ENCODE measurements at places on chromosomes 6 and 20.
A peak's percentile ranks its signal among the peaks of the same experiment; 100 is the strongest.

DNA sequence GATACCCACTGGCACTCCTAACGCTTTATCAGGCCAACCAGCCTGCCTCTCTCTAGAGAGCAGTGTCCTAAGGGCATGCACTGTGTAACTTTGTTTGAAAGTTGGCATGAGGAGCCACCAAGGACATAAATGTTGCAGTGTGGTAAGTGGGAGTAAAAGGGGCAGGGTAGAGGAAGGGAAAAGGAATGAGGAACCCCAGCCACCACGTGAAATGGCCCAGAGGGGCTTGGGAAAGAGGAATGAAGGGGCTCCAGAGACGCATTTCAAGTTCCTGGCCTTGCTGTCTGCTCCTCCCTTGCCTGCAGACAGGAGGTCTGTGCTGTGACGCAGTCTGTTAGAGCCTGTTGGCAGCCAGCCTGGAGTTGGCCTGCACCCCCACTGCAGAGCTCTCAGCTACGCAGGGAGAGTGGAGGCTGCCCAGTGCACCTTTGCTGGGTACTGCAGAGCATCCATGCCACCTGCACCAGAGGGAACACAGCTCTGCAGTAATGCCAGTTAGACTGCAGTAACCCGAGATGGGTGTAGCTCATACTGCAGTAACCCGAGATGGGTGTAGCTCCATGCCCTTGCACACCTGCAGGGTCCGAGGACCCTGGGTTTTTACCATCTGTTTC is 86.8 kb upstream of the SNAP25 start:
- DNase-seq = peak; percentile 61

DNA sequence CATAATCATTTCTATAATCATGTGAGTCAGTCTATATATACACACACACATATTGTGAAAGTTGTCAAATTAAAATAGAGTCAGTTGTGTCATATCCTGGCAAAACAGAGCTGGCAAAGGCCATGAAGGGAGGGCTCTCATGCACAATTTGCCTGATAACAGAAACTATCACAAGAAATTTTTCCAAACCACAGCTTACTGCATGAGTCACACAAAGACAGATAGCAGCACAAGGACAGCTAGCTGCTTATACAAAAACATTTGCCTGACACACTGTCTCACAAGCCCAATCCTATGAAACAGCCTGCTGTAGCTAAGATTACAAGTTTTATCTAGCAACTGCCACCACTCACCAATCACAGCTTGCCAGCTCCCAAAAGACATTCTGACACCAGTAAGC is 848.5 kb upstream of the MAN1A1 start:
- no peak for DNase-seq

- DNase-seq = no peak
These were observed 32.4 kb downstream of the MDGA1 start for GRCh38 chr6:37665304-37665703.

DNA sequence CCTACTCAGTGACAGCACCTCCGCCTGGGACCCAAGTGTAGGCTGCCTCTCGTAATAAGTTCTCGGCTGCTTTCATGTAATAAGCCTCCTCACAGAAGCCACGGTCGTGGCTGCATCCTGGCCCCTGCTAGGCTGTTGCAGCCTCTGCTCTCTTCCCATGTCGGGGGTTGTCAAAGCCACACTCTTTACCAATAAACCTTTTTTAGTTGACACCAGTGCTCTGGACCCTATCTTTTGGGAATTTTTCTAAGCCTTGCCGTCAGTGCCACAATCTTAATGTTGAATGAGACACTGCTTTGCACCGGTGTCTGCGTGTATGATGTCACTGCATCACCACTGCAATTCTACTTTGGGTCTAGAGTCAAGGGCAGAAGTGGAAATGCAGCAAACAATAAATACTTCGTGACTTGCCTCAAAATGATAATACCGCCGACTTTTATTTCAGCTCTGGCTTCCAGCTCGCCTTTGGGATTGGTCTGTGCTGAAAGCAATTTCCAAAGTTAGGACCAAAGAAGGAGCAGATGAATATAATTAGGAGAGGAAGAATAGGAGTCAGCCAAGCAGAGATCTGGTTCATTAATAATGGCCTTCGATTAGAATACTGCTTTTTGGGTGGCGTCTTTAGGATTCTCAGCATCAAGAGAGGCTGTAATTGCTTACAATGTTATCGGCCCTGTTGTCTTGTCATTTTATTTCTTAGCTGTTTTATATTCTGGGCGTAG is 57.6 kb upstream of the CCN6 start:
- DNase-seq = no peak

DNA sequence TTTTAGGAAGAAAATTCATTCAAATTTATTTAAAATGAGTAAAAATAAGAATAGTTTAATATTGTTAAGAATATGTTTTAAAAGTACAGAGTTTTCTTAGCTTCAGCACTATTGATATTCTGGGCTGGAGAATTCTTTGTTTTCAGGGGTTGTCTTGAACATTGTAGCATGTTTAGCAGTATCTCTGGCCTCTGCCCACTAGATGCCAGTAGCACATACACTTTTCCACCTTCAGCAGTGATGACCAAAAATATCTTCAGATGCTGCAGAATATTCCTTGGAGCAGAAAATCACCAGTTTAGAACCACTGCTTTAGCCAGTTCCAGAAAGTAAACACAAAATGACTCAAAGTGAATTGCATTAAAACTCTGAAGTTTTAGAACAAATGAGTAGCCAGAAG is 19.4 kb upstream of the SDHAF4 start:
- no peak for DNase-seq

GRCh38 chr20:22575087-22575721 is 9.2 kb downstream of the FOXA2 start:
- no peak for DNase-seq

DNA sequence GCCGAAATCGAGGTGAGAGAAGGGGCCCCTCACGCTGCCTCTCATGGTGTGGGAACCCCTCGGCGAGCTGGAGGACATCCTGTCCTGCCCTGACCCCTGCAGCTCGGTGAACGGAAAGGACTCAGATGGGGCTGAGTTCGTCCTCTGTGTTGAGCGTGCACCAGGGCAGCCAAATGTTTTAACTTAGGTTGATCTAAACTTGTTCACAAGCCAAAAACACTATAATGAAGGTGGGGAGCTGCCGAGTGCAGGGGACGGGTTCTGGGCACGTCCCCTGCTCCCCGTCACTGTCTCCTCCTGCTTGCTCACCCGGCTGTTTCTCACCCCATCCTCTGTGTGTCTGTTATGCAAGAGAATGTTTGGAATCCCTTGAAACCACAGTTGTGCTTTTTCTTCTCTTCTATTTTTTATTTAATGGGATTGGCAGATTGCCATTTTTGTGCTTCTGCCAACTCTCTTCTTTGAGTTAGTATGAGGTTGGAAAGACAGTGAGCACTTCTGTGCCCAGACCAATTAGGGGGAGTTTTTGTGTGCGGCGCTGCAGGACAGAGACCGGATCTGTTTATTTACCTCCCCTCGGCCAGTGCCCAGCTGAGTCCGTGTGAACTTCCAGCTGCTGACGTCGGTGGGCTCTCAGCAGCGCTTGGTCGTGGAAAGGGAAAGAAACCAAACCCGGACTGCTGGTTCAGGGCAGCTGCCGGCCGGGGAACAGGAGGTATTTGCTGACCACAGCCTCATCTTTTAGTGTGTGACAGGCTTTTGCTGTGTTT is 158.1 kb downstream of the DTNBP1 start:
- peak; percentile 88 for DNase-seq

GRCh38 chr6:37602801-37603200 is 94.9 kb downstream of the MDGA1 start:
- no peak for DNase-seq

- DNase-seq = no peak
These were observed 186.1 kb upstream of the SLC24A3 start for GRCh38 chr20:19026121-19026878.

- peak; percentile 17 for DNase-seq
These were observed at the start of gene THBS2 for GRCh38 chr6:169253337-169254238. Gene THBS2, minus strand, starts transcription at chr6:169253846. Its CDS starts 3,062 bp downstream, at chr6:169250784.

DNA sequence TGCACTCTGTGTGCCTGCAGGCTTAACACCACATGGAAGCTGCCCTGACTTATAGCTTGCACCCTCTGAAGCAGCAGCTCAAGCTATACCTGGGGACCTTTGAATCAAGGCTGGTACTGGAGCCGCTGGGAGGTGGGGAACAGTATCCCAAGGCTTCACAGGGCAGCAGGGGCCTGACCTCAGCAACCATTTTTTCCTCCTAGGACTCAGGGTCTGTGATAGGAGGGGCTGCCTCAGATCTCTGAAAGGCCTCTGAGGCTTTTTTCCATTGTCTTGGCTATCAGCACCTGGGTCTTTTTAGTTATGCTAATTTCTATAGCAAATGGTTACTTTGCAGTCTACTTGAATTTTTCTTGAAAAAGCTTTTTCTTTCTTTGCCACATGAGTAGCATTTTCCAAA is 80.2 kb upstream of the OPRM1 start:
- DNase-seq = no peak

DNA sequence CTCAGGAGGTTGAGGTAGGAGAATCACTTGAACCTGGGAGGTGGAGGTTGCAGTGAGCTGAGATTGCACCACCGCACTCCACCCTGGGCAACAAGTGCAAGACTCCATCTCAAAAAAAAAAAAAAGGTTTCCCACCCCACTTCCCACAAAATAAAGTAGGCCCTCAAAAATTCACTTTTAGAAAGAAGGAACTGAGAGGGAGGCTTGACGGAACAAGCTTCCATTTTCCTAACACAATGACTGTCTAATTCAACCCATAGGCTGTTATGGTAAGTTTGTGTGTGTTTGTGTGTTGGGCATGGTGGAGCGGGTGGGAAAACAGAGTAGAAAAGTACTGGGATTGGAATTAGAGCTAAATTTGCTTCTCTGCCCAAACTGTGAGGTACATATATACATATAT is 98.4 kb upstream of the MAN1A1 start:
- DNase-seq = no peak

- no peak for DNase-seq
These were observed 59.1 kb downstream of the KIF16B start for GRCh38 chr20:16514140-16514539.

DNA sequence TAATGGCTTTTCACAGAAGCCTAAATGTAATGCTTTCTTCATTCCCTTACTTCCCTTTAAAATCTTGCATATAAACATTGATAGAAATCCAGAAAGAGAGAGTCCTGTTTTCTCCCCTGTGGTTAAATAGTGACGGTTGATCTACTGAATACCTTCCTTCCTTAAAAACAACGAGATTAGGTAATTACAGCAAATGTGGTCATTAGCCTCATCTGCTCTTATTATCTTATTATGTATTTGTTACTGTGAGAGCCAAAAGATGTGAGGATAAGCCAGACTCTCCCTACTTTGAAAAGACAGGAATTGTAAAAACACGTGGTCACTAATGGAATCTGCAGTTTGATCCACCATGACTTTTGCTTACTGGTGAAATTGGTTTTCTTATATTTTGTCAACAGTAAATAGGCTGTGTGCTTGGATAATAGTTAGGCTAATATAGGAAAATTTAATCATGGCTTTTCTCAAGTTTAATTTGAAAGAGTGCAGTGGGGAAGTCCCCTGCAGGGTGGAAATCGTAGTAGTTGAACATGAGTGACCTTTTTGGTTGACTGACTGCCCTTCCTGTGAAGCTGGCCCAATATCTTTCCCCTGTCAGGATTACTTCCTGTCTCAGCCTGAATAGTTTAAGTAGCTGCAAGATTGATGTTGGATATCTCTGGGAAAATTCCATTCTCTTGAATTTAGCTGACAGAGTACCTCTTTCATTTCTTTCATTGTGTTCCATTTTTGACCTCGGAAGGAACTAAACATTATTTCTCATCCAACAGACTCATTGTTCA is 62.8 kb downstream of the JARID2 start:
- DNase-seq = no peak

DNA sequence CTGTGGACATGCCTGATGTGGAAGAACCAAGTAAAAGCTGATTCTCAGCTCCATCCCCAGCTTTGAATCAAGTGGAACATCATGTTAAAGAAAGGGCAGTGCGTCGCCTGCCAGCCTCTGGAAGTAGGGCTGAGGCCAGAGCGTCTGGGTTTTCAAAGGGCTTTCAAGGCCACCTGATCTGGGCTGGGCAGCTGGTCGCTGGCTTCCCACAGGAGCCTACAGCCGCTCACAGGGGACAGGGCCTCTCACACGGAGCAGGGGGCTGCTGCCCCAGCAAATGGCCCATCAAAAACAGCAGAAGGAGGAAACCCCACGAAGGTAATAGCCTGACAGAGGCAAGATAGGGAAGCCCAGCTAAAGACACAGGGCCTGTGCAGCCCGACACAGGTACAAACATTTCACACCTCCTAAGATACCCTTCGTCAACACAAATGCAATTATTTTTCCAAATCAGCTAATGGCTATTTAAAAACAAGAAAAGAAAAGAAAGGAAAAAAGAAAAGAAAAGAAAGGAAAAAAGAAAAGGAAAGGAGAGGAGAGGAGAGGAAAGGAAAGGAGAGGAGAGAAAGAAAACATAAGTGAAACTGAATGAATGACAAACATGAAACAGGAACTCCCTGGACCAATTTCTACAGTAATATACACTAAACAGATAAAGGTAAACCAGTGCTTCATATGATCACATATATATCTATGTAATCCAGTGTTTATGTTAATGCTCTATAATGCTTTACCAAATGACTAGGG is 24.8 kb downstream of the RRBP1 start:
- DNase-seq = no peak

DNA sequence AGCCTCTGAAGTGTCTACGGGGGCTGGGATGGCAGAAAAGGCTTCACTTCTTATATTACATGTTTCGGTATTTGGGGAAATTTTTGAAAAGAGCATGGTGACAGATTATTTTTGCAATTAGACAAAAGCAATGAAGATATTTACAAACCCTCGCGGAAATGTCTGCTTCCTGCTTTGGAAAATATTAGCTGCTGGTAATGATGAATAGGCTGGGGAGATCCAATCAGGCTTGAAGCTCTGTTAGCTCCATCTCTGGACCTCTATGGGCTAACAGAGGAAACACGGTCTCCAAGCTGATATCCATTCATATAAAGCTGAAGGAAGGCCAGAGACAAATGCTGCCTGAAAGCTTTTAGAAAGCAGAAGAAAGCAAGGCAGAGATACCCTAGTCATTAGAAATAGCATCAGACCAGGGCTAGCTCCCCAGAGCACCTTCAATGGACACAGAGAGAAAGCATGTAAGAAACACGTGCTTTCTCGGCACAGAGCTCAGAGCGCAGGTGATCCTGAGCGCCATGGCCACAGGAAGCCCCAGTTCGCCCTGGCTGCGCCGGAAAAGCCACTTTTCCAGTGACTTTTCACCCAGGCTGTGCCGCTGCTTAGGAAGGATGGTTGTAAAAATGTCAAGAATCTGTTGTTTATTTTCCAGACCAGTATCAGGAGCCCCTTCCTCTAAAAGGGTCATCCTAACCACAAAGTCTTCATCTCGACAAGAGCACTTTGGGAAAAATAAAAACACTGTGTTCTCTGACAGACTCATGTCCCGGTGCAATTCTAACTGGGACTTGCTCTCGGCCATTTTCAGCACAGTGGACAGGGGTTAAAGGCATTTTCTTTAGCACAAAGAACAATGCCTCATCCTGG is 68.5 kb upstream of the NFATC2 start:
- no peak for DNase-seq

GRCh38 chr20:23179766-23180403 is 93.8 kb upstream of the CD93 start:
- DNase-seq = no peak

- no peak for DNase-seq
These were observed 7.9 kb downstream of the RPS6KA2 start for GRCh38 chr6:166618866-166619761.
